NCI-H1105 (cell line): ENCODE measurements at places on chromosomes 2 and 18.
A peak's percentile ranks its signal among the peaks of the same experiment; 100 is the strongest.

DNA sequence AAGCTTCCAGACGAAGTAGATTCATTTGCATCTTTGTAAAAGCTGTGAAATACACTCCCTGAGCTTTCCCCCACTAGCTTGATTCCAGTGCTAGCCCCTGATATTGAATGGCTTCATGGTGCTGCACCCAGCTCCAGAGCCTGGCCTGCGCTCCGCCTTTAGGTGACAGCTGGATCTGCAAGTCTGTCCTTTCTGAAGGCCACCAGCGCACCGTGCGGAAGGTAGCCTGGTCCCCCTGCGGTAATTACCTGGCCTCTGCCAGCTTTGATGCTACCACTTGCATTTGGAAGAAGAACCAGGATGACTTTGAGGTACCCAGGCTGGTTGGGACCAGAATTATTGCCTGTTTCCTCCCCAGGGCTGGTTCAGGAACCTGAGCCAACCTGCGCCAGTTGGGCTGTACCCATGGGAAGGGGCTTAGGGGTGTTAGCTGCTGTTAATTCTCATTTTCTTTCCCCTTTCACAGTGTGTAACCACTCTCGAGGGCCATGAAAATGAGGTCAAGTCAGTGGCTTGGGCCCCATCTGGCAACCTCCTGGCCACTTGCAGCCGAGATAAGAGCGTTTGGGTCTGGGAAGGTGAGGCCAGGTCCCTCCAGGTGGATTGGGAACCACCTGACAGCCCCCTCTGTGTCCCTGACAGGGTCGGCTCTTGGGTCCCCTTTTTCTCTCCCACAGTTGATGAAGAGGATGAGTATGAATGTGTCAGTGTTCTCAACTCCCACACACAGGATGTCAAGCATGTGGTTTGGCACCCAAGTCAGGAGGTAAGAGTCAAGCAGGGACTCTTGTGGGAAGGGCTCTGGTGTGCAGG lies 1.3 kb downstream of the CIAO1 start:
- DNase-seq = peak; percentile 11

DNA sequence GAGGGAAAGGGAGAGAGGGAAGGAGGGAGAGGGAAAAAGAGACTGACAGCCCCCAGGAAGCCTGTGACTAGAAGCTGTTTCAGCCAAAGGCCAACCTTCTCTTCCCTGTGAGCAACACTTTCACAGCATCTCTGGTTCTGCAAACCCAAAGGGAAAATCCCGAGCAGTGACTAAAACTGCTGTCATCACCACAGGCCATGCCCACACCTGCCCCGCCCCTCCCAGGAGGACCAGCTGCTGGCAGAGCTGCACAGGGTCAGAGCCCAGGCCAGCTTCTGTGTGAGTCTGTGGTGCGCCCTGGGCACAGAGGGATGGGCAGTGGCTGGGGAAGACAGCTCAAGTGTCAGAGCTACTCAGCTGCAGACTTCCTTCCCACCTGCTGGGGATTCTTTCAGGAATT lies 64.9 kb upstream of the OTOS start:
- DNase-seq = no peak

DNA sequence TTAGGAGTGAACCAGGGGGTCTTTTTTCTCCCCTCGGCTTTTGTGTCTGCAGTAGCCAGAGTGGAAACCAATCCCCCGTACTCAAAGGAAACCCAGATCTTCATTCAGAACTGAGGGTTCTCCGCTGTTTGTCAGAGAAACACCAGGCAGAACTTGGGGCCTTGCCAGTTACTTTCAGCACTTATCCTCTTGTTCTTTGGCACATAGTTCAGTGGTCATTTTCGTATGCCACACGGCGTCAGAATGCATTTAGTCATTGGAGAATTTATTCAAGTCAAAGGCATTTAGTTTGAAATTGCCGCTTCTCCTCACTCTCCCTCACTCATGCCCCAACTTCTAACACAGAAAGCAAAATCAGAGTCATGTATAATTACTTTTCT lies 102.9 kb downstream of the CABLES1 start:
- DNase-seq = no peak

DNA sequence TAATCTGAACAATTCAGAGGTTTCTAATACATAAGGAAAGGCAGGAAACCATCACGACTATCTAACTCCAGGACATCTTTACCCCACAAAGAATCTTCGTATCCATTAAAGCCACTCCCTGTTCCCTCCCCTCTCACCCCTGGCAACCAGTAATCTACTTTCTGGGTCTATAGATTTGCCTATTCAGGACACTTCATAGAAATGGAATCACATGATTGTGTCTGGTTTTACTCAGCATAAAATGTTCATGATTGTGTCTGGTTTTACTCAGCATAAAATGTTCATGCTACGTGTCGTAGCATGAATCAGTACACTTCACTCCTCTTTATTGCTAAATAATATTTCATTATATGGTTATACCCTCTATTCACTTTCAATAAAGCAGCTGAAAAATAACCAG lies 11.6 kb downstream of the FECH start:
- DNase-seq = no peak

DNA sequence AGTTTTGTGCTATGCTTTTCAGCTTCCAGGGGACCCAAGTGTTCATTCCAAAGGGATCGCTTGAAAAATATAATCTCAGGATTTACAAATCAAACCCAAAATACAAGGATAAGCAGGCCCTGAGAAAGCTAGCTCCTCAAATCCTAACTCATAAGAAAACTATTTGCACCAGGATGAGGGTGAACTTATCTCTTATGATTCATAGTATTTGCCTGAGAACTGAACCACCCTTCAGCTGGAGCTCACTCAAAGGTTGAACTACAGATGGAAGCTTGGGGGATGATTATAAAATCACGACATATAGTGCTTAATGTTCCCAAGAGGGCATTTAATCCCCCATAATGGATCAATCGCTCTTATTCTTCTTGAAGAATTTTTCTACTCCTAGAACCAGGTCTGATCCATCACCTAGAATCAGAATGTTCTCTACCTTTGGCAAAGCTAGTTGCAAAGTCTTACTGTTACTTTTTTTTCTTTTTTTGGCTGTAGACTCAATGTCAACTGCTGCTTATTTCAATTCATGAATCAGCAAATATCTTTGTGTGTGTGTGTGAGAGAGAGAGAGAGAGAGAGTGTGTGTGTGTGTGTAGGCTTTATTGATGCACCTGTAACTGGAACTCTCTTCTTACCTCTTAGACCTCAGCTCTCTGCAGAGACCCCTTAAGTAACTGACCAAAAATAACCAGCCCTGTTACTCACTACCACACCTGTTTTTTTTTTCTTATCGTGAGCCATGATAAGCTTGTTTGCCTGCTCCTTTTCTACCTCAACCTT lies 44.8 kb downstream of the ARL4C start:
- no peak for DNase-seq
